ENCODE measurements at places on chromosomes 7 and 10.

DNA sequence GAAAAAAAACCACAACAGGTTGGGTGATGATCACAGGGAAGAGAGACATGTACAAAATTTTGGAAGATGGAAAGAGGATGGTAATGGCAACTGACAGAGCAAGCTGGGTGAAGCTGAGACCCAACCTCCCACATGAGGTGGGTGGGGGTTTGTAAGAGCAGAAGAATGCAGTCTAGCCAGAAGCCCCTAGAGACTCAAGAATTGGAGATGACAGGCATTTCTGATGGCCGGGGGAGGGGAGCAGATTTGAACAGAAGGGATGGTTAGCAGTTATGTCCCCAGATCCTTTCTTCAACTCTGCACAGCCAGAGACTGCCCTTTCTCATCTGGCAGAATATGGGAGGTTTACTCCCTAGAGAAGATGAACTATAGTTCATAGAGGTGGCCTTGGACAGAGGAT is 208.0 kb downstream of the GALNT17 start:
- DNase-seq: no peak

DNA sequence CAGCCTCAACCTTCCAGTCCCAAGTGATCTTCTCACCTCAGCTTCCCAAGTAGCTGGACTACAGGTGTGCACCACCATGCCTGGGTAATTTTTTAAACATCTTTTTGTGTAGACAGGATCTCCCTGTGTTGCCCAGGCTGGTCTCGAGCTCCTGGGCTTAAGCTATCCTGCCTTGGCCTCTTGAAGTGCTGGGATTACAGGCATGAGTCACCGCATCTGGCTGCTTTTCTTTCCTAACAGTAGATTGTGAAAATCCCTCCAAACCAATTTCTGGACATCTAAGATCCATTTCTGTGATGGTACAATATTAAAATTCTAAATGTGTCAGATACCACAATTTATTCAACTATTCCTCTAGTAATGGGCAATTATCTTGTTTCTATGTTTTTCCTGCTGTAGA is 38.7 kb downstream of the RAB18 start:
- DNase-seq: no peak

DNA sequence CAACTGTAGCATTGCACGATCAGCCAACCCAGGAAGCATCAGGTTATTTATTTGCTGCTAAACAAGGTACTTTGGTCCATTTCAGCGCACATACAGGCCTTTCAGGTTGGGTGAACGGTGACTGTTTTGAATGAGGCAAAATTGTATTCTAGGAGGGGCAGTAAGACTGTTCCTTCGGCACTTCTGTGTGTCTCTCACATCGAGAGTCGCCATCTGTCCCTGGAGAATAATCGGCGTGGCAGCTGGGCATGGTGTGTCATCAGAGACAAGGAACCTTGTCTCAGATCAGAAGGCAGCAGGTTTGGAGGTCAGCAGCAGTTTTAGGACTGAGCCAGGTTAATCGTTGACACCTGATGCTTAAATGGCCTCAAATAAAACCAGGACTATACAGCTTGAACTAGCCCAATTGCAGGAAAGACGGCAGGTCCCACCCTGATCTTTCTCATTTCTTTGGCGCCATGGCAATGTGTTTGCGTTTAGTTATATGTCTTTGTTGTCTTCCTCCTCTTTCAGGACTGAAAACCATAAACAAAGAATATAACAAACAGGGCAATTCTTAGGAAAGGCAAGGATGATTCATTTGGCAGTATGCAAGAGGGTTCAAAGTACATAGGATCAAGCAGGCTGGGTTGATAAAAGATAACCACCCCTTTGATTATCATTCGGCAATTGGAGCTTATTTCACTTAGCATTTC is 92.0 kb upstream of the PRR15 start:
- no peak for DNase-seq

GRCh38 chr10:132111121-132111731 is 45.5 kb downstream of the JAKMIP3 start:
- no peak for DNase-seq
